ENCODE measurements at places on chromosomes 2 and 18.

- DNase-seq = no peak
Measured at GRCh38 chr2:176039375-176039774, 37.3 kb upstream of the LNPK start.

DNA sequence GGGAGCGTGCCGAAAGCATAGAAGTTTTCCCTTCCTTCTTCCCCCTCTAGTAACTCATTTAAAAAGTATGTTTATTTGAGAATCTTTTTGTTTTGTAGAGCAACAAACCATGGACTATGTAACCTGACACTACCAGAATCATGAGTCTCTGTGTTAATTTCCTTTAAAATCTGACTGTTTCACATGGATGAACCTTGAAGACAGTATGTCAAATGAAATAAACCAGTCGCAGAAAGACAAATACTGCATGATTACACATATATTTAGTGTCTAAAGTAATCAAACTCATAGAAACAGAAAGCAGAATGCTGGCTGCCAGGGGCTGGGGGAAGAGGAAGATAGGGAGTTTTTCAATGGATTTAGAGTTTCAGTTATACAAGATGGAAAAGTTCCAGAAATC is 32.3 kb downstream of the PTPN2 start:
- DNase-seq = no peak

GRCh38 chr2:232299084-232299483 is 79.5 kb upstream of the ALPP start:
- DNase-seq = no peak

DNA sequence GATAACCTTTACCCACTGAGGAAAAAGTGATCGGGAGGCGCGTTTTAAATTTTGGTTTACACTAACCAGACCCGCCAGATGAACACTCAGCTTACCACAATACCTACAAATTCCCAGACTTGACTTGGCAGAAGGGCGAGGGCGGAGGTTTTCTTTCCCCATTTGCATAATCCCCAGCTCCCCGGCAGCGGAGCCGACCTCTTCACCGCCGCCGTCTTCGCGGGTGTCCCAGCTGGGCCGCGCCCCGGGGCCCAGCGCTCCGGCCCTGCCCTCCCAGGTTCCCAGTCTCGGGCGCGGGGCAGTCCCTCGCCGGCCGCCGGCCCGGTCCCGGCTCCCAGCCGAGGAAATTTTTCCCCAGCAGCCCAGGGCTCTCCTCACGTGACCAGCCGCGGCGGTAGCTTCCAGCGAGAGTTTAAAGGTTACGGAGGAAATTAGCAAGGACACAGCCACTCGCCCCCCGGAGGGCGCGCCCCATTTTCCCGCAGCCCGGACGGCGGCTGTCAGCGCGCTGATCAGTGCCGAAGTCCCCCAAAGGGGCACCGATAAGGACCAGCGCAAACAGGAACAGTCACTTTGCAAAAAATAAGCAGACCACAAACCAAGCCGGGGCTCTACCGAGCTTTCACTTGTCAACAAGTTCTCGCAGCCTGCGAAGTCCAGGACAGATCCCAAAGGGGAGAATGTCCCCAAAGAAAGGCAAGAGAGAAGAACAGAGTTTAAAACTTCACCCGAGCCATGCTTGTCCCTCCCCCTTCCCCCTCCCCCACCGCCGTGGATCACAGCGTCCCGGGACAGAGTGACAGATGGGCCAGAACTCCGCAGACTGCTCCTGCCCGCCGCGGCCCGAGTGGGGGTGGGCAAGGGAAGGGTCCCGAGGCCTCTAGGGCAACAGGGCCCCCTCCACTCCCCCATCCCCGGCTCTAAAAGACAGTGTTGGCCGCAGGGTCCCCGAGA is 1.3 kb upstream of the PRKCE start:
- peak; percentile 43 for DNase-seq

- DNase-seq = no peak
Measured at GRCh38 chr2:107992069-107992468, 5.7 kb downstream of the SLC5A7 start.

GRCh38 chr18:46073474-46074331 is 1.6 kb upstream of the PSTPIP2 start:
- peak; percentile 41 for DNase-seq

GRCh38 chr2:238884122-238884811 is 36.4 kb downstream of the TWIST2 start:
- DNase-seq = no peak

DNA sequence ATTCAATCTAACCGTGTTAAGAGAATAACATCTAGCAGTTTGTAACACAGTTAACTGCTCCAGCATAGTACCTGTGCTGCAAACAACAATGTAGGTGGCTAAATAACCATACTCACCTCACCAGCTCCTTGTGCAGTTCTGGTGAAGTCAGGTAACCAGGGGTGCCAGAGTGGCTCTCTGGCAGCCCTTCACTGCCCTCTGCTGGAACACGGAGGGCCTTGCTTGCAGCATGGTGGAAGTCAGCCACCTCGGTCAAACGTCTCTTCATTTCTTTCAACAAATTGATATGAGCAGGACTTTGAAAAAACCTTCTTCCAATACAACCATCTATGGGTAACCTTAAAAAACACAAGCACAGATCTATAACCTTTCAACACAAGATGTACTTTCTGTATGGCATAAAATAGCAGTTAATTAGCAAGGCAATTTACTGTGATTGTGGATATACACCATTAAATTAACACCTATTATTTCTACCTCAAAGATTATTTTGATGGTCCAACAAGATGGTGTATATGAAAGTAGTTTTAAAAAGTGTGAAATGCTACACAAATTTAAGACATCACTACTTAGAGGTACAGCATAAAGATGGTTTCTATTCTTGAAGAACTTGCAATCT is 56.6 kb downstream of the EPG5 start:
- DNase-seq = peak; percentile 2

DNA sequence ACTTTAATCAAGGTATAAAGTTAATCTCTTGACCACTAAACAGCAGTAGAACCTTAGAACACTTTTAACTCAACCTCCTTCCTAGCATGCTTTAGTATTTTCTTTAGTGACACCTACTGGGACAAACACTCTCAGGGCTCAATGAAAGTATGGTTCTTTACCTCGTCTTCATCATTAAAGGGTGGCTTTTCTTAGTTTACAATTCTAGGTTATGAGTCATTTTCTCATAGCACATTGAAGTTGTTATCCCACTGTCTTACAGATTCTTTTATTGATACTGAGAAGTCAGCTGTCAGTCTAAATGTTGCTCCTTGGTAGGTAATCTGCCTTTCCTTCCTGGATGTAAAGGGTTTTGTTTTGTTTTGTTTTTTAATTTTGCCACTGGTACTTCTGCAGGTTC is 38.0 kb downstream of the SIGLEC15 start:
- no peak for DNase-seq

- DNase-seq = no peak
Measured at GRCh38 chr2:122481244-122481622, 725.8 kb downstream of the TSN start.

DNA sequence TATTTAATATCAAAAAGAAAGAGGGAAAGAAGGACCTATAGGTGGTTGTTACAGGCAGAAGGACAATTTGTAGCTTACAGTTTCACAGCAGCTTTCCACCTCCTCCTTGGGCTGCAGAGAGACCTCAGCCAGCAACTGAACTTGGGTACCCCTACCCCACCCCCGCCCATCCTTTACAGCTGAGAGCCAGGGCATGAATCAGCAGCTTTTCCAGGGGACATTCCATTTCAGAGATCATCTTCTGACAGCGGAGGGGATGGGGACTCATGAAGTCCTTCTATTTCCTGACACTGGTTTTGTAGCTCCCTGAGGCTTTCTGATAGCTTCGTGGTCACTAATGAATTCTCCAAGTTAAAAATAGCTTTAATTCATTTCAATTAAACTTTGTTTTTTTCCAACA is 96.4 kb downstream of the ITGB1BP1 start:
- DNase-seq = no peak

DNA sequence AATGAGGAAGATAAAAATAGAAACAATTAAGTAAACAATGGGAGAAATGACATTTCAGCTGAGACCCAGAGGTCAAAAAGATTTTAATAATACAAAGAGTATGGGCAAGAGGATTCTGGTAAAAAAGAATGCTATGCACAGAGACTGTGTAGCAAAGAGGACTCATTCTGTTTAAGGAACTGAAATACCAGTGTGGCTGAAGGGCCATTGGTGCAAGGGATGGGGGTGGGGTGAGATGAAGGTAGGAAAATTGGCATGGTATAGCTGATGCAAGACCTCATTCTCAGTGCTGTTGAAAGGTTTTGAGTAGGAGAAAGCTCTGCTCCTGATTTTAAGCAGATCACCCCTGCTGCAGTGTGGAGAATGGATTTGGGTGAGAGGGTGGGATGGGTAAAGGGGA is 10.8 kb downstream of the GALNT1 start:
- no peak for DNase-seq

DNA sequence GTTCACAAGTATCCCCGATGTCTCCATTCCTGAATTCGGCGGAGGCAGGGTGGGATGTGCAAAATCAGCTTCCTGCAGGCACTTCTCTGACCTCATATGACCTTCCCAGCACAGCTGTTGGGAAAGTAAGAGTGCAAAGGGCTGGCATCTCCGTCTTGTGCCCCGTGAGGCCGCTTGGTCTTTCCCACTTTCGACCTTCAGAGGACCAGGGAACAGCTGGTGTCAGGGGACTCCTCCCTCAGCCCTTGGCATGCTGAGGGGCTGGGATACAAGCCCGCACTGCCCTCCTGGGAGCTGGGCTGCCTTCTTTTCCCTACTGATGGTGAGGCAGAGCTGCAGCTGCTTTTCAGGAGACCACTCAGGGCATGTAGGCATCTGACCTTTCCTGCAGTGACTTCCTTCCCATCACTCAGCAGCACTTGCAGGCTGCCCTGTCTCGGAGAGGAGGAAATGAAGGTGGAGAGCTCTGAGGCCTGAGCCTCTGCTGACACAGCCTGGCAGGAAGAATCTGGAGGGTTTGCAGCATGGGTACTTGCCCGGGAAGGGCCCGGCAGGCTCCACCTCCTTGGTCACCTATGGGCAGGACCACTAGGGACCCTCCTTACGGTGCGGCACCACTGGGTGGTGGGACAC is 277.2 kb upstream of the HS6ST1 start:
- no peak for DNase-seq

GRCh38 chr2:189008555-189009262 is 34.5 kb downstream of the COL3A1 start:
- no peak for DNase-seq

- DNase-seq = no peak
Measured at GRCh38 chr2:195758846-195759245, 101.8 kb downstream of the SLC39A10 start.

DNA sequence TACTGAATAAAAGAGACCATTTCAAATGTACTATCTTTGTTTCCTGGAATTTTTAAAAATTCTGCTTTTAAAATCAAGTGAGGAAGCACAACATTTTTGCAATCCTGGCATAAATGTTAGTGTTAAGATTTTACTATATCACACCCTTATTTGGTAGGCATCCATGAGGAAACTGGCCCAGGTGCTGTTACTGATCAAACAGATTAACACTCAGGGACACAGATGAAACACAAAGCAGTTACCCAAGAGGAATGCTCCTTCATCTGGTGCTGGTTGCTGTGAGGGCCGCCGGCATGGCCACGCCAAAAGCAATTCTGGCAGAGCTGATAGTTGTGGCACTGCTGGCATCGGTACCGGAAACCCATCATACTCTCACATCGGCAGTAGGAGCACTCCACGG is 96.8 kb downstream of the DTNB start:
- DNase-seq = no peak

DNA sequence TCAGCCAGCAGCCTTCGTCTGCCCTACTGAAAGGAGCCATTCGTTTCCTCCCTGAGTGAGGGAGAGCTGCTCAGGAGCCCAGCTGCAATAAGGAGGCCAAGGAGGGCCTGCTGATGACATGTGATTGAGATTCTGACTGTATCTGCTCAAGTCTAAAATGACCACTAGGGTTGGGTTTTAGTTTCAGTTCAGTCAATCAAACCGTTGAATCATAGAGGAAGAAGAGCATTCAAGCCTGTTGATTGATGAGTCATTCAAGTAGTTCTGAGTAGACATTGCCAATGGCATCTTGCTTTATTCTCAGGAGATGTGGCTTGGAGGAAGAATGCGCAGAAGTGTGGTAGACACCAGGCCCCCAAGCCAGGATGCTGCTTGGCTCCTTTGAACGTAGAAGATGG is 19.9 kb upstream of the BCL2L11 start:
- peak; percentile 7 for DNase-seq

GRCh38 chr18:1103537-1103936 is 198.9 kb downstream of the ADCYAP1 start:
- no peak for DNase-seq

DNA sequence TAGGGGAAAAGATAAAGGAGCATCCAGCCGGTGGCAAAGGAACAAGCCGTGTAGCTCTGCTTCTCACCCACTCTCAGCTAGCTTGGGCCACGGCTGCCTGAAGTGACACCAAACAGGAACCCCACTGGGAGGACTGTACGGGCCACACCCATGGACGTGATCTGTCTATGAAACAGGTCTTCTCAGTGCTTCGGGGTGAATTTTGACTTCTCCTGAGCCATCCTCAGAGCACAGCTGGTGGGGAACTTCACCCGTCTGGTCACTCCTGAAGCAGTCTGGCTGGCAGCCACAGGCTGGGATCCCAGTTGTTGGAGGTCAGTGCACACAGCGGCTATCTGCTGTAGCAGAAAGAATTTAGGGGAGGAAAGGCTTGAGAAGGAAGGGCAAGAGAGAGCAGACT is 223.8 kb downstream of the FAM210A start:
- no peak for DNase-seq

DNA sequence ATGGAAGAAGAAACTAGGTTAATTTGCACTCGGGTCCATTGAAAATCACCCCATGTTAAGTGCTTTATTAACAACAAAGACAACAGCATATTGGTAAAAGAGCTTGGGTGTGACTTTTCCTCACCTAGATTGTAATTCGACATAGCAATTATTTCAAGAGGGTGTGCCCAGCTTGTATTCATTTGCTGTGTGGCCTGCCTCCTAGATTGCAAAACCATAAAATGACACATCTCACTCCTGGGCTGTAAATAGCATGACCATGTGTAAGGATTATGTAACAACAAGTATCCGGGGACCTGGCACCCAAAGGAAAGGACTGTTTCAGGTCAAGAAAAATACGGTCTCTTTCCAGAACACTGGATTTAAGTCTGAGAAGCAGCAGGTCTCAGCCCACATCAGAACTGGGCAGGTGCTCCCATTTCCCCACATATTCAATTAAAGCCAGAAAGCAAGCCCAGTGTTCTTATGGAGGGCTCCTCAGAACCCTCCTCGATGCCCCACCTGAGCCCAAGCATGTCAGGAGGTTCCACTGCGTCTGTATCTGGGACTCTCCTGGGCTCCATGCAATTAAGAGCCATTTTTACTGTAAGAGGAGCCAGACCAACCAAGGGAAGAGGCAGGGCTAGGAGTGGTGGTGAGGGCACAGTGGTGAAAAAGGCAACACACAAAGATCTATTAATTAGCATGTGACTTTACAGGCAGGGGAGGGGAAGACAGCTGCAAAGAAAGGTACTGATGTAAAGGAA is 39.2 kb downstream of the MREG start:
- DNase-seq = no peak

DNA sequence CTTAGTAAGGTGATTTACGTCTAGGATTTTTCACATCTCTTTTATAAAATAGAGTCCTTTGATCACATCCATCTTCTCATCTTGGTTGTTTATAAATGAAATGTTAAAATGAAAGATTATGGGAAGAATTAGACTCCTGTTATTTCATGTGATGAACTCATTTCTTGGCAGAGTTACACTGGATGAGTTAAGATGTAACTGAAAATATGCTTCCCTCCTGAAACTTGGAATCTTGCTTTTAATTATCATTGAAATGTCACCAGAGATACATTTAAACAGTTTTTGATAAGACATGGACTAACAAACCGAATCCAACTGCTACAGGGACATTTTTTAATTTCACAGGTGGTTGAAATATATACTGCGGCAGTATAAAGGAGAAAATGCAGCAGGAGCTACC is 274.0 kb downstream of the DLGAP1 start:
- no peak for DNase-seq

- DNase-seq = no peak
Measured at GRCh38 chr2:49332415-49332814, 178.1 kb upstream of the FSHR start.

Data from NCI-H226 (cell line).